ENCODE measurements at places on chromosomes 5 and 9.

DNA sequence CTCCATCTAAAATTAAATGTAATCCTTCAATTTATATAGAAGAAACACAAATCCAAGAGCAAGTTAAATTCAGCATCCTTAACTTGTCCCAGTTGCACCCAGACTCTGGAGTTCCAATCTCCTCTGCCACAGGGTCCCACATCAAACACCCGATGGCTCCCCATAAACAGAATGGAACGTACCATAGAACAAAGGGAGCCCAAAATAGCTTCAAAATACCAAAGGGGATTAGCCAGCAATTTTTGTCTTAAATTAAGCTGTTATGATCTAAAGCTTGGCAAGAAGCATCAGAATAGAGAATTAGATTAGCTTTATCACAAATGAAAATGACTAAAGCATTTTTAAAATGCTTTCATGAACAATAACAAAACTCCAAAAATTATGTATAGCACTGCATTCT, 112.8 kb downstream of the FANCC start:
- DNase-seq, result no peak

DNA sequence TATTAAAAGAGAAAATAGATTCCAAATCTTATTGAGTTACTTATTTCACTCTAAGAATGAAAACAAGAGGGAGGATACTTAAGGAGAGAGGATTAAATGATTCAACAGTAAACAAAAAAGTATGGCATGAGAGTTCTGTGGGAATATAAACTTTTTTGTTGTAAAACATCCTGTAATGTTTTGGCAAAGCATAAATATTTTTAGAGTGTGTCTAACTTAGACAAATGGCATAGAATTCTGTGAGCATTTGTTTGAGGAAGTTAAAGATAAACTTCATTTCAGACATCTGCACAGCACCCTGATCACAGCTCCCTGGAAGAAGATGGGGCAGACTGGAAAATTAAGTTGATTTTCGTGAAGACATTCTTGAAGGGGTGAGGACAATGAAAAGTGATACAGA, 246.8 kb upstream of the HAPLN1 start:
- DNase-seq, result no peak

GRCh38 chr9:90848866-90849265, 47.2 kb downstream of the SYK start:
- no peak for DNase-seq

- DNase-seq, result no peak
These were observed 44.6 kb downstream of the PNPLA7 start for GRCh38 chr9:137505421-137506140.

DNA sequence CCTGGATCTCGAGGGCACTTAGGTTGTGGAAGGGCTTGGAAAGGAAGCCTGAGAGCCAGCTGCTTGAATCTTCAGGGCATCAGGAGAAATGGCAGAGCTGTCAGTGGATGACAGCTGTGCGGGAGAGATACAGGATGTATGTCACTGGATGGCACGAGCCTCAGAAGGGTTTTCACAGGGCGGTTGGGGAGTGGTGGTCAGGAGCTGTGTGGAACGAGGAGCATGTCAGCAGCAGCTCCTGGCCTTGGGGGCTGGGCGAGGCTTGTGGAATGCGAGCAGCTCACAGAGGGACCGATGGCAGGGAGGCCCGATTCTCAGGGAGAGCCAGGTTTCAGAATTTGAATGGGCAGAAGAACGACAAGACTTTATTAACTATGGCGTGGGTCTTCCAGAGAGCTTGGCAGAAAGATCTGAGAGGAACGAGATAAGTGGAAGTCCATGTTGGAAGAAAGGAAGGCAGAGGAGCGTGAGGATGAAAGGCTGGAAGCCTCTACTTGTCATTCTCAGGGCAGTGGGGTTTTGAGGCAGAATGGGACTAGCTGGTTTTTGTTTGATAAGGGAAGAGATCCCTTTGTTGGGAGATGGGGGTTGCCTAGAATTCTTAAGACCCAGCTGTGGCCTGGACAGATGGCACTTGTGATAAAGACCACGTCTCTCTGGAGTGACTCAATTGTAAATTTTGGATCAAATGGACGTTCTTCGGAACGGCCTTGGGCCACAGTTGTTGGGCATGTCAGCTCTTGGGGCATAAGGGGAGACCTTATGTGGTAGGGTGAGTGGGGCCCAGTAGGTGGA, 60.3 kb downstream of the SNX30 start:
- DNase-seq, result peak; percentile 63

GRCh38 chr9:84296146-84296843, 44.3 kb downstream of the SLC28A3 start:
- DNase-seq, result no peak

DNA sequence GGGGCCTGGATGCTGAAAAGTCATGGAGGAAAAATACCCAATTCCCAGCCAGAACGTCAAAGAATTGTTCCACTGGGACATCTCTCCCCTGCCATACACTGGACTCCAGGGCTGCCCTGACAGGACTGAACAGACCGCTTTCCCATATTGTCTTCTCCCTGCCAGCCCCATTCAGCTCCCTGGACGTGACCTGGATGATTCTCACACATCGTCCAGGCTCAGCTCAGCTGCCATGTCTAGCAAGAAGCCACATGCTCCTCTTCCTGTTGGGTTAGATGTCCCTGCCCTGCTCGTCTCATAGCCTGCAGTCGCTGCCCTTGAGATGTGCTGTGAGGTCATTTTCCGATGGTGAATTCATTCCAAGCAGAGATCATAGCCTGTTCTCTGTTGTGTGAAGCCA, 37.4 kb downstream of the FOXI1 start:
- peak; percentile 33 for DNase-seq

DNA sequence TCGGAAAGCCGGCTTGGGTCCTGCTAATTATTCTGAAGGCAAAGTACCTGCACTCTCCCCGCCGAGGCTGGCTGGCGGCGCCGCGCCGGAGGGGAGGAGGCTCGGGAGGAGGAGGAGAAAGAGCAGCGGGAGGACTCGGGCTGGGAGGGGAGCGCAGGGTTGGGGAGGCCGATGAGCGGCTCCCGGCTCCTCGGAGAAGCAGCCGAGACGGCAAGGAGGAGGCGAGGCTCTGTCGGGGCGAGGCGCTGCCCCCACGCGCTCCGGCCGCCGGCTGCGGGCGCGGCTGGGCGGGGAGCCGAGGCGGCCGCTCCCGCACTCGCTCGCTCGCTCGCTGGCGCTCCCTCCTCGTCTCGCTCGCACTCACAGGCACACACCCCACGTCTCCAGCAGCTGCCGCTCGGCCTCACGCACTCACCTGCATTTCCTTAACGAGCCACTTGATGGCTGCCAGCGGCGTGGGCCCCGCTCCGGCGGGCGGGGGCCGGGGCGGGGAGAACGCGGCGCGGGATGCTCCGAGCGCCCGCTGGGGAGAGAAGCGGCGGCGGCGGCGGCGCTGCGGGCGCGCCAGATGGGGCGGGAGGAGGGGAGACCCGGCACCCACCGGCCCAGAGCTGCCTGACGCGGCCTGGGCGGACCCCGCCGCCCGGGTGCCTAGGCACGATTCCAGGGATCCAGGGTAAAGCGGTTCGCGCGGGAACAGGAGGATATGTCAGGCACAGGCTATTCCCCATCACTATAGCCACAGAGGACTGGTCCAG, at the start of gene PTPRD:
Gene PTPRD, minus strand, starts transcription at position 362 of the 758 bp plus-strand sequence.
- peak; percentile 89 for DNase-seq

DNA sequence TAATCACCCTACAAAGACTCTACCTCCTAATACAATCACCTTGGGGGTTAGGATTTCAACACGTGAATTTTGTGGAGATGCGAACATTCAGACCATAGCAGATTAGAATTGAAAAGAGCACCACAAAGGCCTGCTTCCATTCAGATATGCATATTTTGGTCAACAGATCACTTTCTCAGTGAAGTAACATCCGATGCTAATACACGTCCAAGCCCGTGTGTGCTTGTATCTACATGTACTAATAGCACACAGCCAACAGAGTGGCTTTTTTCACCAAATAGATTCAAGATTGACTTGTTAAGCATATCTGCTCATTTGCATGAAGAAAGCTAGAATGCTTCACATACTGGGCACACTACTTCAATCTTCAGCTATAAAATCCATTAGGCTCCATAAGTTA, 35.6 kb upstream of the SSBP2 start:
- DNase-seq, result no peak
